ENCODE measurements at places on chromosomes 12 and 14.

DNA sequence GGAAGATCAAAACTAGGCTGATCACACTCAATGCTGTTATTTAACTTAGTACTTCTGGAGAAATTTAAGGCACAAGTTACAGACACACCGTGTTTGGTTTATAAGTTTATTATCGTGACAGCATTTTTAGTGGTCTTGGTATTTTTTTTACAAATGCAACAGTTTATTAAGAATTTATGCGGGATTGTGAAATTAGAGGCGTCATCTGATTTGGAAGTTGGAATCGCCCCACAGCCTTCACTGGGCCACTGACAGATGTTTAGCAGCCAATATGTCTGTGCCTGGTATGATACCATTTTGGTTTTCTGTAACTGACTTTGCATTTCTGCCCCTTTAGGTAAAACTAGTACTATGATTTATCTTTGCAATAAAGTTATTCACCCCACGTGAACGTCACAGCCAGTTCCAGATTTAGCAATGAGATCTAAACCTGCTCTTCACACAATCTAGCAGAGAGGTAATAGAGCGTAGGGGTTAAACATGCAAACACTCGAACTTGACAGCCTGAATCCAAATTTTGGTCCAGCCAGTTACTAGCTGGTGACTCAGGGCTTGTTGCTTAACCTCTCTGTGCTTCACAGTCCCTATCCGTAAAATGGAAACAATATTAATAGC, 73.2 kb upstream of the SSTR1 start:
- DNase-seq, result no peak

DNA sequence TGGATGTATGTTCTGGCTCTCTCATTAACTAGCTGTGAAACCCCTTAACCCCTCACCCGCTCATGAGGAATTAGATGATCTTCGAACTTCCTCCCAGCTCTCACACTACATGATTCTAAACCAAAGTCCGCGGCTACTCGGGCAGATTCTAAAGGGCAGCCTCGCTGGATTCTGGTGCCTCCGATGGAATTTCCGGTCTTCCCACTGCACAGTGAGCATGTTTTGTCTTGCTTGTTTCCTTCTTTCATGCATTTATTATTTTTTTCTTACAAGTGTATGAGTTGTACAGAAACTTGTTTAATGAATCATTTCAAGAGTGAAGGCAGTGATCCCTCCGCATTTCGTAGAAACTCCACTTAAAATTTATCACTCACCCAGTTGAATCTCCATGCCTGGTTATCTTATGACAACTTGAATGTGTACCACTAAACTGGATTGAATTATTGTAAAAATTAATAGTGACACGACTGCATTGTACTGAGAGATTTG, 4.5 kb upstream of the HCAR3 start:
- no peak for DNase-seq

GRCh38 chr14:99124482-99125105, 147.4 kb downstream of the BCL11B start:
- no peak for DNase-seq

DNA sequence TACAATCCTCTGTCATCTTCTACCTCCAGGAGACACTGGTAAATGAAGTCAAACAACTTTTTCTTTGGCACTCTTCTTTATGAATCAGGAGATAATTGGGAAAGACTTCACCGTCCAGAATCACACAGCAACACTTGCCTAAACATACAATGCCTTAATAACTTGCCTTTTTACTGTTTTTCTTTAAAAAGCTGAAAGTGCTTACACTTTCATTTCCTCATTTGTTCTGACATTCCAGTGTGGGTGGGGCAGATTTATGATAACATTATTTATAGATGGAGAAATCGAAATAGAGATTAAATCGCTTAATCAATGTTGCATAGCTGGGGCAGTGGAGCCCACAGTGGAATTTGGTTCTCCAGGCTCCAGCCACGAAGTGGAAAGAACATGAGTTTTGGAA, 2.8 kb upstream of the FRS2 start:
- no peak for DNase-seq

GRCh38 chr14:34180434-34180833, 229.6 kb upstream of the EGLN3 start:
- no peak for DNase-seq

DNA sequence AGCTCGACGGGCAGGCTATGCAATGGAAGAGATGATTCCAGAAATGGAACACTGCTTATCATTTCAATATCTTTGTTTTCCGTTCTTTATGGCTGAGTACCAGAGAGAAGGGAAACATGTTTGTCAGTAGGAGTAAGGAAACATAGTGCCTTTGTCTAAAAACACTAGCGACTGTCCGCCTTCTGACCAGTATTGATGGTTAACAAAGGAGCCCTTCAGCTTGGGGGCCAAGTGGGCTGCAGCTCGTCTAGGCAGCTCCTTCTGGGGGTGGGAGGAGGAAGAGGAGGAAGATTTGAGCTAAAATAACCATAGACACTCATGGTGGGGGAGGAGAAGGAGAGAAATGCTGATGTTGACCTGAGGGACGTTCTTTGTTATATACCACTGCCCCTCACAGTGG, 15.0 kb downstream of the COQ5 start:
- no peak for DNase-seq

DNA sequence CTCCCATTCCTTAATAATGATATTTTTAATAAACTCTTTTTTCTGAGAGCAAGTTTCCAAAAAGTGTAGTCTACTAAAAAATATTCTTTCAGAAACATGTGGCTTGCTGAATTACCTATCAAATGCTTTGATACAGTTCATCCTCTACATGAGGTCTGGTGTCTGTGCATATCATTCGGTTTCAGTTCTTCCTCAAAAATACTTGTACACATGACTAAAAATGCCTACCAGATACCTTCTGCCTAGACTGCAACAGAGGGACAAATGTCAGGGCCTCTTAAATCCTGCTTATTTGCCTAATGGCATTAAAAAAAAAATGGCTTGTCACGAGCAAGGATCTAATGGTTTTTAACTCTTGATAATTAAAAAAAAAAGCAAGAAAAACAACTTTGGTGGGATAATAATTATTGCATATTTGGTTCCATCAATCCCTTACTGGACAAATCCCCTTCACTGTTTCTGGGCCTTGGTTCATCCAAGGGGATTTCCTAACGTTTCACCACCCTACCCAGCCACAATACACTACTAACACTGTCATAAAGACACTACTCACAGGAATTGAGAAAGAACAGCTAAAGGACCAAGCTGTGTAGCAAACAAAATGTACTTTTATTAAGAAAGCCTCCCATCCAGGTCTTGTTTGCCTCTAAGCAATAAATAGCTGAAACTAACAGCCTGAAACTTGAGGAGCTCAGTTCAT, 45.7 kb downstream of the PARP11 start:
- no peak for DNase-seq

- DNase-seq, result no peak
Observed at GRCh38 chr12:109481863-109482262, 4.4 kb downstream of the UBE3B start.

DNA sequence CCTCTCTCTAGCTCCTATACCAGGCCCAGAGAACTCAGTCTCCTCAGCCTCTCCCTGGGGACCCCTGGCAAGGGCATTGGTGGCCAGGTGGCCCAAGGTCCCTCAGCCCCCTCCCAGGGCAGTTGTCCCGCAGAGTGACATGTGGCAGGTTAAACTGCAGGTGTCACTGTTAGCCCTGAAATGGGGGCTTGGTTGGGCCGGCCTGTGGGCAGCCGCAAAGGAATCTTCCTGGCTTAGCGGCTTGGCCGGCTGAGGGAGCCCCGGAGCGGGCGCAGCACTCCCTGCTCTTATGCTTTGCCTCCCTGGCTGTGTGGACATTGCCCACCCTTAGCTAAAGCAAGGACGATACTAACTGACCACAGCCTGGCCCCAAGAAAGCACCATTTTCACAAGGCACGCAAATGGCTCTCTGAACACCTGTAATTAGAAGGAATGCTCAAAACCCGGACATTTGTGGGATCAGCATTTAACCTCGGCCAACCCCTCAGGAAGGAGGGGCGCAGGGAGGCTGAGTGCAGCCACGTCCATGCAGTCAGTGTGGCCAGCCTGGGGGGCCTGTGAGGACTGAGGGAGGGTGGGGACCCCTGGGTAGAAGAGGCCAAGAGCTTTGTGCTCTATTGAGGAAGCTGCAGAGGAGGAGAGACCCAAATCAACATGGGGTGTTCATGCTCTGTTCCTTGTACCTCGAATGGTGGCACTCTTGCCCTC, 82.2 kb downstream of the PAPOLA start:
- peak; percentile 47 for DNase-seq

GRCh38 chr12:57085999-57086492, 2.9 kb upstream of the NAB2 start:
- peak; percentile 73 for DNase-seq

GRCh38 chr12:40831916-40832315, 139.7 kb downstream of the CNTN1 start:
- no peak for DNase-seq

GRCh38 chr12:32897281-32897610, 669 bp upstream of the PKP2 start:
- DNase-seq, result no peak

DNA sequence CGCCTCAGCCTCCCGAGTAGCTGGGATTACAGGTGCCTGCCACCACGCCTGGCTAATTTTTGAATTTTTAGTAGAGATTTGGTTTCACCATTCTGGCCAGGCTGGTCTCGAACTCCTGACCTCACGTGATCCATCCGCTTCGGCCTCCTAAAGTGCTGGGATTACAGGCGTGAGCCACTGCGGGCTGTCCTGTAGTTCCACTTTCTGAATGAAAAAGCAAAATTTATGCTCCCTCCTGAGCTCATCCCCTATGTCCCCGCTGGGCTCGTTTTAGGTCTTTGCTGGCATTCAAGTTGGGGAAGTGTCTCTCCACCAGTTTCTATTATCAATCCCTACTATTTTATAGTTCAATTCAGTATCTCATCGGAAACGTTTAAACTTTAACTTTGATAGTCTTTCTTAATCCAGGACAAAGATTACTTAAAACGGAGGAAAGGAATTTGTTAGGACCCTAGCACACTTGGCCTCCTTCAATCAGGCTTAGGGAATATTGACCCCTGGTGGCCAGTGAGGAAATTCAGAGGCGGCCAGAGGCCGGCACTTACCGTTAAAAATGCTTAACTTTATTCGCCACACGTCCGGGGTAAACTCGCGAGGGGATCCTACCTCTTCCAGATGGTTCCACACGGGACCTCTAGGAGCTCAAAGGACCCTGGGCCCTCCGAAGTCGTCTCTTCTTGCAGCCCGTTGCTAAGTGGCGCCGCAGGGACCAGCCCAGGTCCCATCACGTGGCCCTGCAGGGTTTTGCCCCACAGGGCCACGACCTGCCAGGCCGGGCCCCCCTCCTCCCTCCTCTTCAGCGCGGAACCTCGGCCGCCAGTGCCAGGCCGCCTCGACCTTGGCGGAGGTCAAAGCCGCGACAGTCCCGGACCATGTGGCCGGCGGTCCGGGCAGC, 11.4 kb upstream of the DNAL1 start:
- peak; percentile 76 for DNase-seq

- no peak for DNase-seq
Observed at GRCh38 chr14:94100847-94101246, 9.7 kb upstream of the IFI27 start.

DNA sequence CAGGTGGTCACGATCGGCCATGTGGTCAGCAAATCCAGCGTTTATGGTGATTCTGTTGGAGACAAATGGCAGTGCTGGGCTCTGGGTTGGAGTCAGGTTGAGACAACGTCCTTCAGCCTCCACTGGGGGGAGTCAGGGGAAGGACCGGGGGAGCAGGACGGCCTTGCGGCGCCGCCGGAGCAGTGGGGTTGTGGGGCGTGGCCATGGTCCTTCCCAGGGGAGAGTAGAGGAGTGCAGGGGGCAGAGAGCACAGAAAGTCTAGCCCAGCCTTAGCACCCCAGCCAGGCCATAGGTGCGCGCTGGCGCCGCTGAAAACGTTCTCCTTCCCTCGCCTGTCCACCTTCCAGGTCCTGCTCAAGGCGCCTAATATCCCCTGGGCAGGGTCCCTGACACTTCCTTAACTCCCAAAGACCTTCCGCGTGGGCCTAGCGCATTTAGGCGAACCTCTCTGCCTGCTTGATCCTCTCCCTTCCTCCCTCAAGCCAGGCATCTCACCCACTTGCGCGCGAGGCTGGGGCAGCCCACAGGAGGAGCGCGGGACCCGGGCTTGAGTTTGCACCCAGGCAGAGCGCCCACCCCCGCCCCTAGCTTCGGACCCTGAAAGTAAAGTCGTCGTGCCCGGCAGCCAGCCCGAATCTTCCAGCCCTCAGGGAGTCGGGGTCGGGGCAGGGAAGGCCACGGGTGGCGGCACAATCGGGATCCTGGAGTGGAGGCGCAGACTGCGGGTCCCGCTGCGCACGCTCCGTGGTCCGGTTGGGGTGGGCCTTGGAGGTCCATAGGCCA, 3.1 kb upstream of the KIF26A start:
- DNase-seq, result peak; percentile 51

GRCh38 chr14:62854951-62855350, 190.3 kb downstream of the KCNH5 start:
- no peak for DNase-seq

DNA sequence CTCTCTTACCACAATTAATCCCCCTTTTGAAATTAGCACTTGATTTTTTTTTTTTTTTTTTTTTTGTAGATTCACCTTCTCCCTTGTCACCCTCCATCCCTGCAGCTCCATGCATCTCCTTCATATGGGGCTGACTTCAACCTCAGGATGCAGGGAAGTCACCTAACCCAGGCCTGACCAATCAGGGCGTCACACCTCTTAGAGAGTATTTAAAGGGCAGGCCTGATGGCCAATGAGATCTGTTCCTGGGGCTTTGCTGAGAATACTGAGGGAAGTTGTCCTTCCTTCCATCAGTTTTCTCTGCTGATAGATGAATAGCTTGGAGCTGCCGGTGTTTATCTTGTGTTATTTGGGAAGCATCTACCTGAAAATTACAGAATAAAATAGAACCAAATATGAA, 1104.7 kb upstream of the TMEM132C start:
- no peak for DNase-seq

DNA sequence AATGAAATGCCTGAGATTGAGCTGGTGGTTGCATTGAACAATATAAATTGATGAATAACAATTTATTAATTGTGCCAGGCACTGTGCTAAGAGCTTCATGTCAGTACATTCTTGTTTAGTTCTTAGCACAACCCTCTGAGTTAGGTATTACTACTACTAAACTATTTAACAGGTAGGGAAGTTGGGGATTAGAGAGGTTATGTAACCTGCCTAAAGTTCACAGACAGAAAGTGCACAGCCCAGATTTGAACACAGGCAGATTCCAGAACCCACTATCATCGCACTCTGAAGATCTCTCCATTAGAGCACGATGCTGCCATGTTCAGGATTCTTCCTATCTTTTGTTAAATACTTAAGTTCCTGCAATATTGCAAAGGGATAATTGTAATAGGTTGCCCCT, 49.3 kb downstream of the ETV6 start:
- no peak for DNase-seq

DNA sequence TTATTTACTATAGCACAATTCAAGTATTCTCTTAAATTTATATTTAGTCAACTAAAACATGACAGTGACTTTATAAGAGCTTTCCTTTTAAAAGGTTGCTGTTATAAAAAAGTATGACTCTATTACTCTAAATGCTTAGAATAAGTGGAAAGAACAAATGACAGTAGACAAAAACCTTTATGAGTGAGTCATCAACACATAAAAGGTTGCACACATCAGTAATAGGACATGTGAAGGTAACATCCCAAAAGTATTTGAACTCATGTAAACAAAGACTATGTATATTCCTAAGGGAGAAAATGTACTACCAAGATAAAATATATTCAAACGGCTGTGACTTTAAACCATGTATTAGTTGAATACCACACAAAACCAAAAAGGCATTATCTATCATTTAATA, 98.8 kb downstream of the PAWR start:
- DNase-seq, result no peak

Measured in sciatic nerve (tissue), 2 donors.